Stimulated activated naive CD8-positive, alpha-beta T cell treated with anti-CD3 and anti-CD28 coated beads, Interleukin-15, Interleukin-2, amounts not matched to agents 100 U/mL and 50 U/mL, for 24 hours (primary cell): ENCODE measurements at places on chromosomes 5 and 9.

- peak; percentile 53 for DNase-seq
Observed at GRCh38 chr5:133824661-133825254, 143.7 kb downstream of the C5orf15 start.

- no peak for DNase-seq
Observed at GRCh38 chr9:92644278-92644677, 25.7 kb downstream of the IPPK start.

DNA sequence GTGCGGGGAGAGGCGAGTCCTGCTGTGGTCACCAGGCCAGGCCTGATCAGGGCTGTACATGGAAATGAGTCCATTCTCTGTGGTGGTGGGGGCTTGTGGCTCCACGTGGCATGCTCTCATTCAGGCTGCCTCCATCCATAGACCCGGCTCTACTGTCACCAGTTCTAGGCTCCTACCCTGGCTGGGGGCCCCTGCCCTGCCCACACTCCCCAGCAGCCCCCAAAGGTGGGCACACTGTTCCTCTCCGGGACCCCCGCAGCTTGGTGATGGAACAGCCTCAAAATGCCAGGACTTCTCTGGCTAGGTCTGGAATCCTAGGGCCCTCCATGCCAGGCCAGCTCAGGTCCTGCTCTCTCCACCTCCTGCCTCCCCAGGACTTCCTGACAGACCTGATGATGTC, 111.7 kb downstream of the DAB2IP start:
- no peak for DNase-seq

DNA sequence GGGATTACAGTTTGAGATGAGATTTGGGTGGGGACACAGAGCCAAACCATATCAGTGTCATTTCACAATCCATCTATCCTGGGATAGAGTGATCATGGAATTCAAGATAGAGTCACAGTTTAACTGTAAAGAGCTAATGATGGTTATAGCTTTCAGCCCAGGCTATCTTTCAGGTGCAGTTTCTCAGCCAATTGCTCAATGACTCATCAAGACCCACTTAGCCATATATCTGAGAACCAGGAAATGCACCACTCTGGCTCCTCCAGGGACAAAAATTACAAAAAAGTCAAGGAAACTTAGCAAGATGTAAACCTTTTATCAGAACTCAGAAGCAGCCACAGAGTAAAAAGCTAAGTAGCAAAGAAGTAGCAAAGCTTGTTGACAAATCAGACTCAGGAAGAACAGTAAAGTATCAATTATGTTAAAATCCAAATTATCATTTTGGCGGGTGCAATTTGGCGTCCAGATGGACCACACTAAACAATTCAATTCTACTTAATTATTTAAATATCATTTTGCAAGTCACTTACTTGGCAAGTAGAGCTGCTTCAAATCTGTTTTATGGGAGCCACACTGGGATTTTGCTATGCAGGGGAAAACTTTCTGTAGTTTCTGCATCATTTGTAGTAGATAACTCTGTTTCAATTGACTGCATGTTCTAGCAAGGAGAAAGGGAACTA, 169.4 kb downstream of the TLE1 start:
- DNase-seq: no peak

DNA sequence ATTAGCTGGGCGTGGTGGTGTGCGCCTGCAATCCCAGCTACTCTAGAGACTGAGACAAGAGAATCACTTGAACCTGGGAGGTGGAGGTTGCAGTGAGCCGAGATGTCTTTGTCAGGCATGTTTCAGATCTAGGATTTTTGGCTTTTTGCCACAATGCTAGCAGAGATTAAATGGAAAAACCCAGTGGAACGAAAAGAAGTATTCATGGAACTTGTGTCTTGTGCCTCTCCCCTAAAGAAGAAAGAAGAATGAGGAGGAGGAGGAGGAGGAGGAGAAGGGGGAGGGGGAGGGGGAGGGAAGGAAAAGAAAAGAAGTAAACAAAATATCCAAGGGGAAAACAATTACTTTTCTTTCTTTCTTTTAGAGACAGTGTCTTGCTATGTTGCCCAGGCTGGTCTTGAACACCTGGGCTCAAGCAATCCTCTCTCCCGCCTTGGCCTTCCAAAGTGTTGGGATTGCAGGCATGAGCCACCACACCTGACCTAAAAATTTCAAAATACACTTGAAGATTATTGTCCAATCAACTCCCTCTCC, 106.0 kb downstream of the ARRDC3 start:
- no peak for DNase-seq

GRCh38 chr5:112823656-112824055, 37.4 kb upstream of the SRP19 start:
- no peak for DNase-seq
